ENCODE measurements at places on chromosomes 5 and 9. TPM values are rescaled to one million over a fixed set of nuclear protein-coding genes. Genes with fewer than 3 reads are reported as not detected.

C5orf52 gene
- polyA plus RNA-seq: not detected

DNA sequence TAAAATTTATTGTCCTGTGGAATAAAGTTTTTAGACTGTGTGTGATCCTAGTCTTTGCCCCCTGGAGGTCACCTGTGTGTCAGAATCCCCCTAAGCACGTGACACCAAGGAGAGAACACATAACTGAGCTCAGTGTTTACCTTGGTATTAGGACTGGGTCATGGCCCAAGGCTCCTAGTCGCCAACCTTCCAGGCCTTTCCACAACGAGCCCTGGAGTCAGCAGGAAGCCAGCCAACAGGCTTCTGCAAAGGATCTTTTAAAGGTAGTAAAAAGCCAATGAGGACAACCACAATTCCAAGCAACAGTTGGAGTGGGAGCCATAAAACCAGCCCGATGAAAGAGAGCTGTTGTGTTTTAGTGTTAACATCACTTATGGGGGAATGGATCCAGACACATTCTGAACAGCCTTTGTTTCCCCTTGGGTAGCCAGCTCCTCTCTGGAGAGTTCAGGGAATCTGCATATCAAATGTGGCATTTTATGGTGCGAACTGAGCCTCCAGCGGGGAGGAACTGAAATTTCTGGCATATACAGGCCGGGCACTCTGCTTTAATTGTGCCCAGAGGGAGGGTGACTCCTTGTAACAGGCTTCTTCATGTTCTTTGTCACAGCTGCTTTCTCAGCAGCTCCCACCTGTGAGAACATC is 239.9 kb downstream of the FSTL4 start:
- no peak for DNase-seq

ABLIM3 gene
- 1.3 TPM for polyA plus RNA-seq

DELE1 gene
- polyA plus RNA-seq: 143 TPM

DNA sequence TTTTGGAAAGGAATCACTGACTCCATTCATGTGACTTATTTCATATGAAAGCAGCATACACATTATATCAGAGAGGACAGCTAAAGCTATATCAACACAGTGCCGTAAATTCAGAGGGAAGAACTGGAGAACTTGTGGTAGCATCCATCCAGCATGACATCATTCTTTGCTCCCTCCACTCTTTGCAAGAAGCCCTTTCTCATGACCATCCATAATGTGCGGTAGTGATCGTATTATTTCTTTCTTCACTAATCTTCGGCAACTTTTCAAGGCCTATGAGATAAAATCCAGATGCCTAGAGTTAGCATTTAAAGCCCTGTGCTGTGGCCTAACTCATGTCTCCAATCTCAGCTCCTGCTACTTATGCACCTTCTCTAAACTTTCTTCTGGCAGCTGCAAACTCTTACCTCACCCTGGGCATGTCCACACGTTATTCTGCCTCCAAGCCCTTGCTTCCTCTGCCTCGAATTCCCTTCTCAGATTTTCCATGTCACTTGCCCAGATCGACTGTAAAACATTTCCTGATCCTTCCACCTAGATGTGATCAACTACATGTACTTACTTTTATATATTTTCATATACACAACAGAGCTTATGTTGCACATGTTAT is 307.3 kb upstream of the SGCD start:
- DNase-seq: no peak

- DNase-seq: no peak
These were observed 47.2 kb upstream of the ARL15 start for GRCh38 chr5:54357408-54358058.

GRCh38 chr9:32500768-32501167 is 25.2 kb downstream of the RIGI start:
- DNase-seq: no peak

LPAR1 gene
- 20.1 TPM for polyA plus RNA-seq

- DNase-seq: no peak
These were observed 381.1 kb downstream of the TMEM38B start for GRCh38 chr9:106075236-106075959.

- DNase-seq: no peak
These were observed 27.1 kb downstream of the MTMR12 start for GRCh38 chr5:32285510-32286138.

GRCh38 chr9:83322438-83322837 is 215.8 kb downstream of the FRMD3 start:
- DNase-seq: no peak

GRCh38 chr5:7960142-7960541 is 91.2 kb downstream of the MTRR start:
- DNase-seq: no peak

DNA sequence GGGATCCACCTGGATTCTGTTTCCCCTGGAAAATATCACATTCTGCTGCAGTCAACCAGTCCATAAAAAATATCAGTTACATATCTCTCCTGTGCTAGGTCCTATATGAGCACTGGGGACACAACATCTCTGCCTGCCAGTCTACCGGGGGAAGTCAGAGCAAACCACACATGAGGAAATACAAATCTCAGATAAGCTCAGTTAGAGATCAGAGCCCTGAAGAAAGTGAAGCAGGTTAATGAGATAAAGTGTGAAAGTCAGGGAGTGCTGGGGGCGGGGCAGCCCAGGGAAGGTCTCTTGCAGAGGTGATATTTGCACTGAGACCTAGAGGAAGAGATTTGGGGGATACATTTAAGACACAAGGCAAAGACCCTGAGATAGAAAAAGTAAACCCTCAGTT is 67.8 kb upstream of the SLC1A1 start:
- DNase-seq: no peak

GRCh38 chr9:105859428-105860091 is 165.2 kb downstream of the TMEM38B start:
- DNase-seq: no peak

ANXA2R gene
- 1.6 TPM for polyA plus RNA-seq

EFCAB9 gene
- polyA plus RNA-seq: not detected

SOHLH1 gene
- polyA plus RNA-seq: not detected

DNA sequence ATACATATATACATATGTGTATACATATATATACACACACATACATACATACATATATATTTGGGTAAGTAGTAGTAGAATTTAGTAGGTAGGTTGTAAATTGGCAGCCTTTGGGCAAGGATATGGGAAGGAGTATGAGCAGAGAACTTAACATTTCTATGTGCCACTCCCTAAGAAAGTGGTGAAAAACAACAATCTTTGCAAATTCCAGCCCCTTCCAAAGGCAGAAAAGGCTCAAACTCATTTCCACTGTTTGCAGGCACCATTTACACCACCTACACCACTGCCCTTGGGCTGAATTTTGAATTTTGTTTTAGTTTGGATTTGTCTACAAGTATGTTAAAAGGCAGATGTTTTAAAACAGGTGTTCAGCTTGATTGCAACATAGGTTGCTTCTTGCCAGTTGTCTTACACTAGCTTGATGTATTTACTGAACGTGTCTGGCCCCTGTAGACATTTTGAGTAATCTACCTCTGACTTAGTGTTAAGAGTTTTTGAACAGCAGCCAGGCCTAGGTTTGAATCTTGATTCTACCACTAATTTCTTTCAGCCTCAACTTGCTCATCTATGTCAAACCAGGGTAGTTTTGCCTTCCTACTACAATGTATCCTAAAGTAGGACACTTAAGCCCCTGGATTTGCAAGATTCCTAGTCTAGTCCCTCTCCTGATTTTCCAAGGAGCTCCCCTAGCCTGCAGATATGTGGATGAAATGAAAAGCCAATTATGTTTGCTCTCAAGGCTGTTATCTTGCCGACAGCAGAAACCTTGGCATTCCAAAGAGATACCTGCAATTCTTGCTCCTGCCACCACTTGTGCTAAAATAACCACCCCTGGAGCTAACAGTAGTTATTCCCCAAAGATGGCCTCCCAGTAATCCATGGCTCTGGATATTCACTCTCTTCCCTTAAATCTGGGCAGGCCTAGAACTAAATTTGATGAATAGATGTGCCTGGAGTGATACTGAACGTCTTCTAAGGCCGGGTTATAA is 156.2 kb upstream of the SLC44A1 start:
- no peak for DNase-seq

NIPSNAP3A gene
- polyA plus RNA-seq: 45.6 TPM

ITGA2 gene
- 22.8 TPM for polyA plus RNA-seq

SAXO1 gene
- 0.18 TPM for polyA plus RNA-seq

GRCh38 chr5:158813275-158813674 is 286.4 kb downstream of the EBF1 start:
- no peak for DNase-seq

GRCh38 chr9:27367175-27367798 is 70.3 kb upstream of the EQTN start:
- DNase-seq: no peak

LRSAM1 gene
- 22.4 TPM for polyA plus RNA-seq
